ENCODE measurements at places on chromosomes 3 and 15.

DNA sequence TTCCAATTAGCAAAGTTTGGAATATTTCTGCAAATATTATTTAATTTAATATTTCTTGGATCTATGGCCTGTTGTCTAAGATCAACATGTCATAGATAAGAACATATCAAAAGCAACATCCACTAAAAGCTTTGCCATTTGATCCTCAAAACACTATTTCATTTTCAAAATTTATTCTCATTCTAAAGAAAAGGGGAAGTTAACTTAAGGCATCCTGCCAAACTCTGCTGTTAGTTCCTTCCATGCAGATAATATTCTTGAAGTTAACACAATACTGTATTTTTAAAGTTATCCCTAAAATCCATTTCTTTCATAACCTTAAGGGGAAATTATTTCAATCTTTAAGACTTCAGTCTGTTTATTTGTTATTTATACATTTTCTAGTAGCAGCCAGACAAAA lies 28.2 kb upstream of the GBE1 start:
- DNase-seq: no peak

DNA sequence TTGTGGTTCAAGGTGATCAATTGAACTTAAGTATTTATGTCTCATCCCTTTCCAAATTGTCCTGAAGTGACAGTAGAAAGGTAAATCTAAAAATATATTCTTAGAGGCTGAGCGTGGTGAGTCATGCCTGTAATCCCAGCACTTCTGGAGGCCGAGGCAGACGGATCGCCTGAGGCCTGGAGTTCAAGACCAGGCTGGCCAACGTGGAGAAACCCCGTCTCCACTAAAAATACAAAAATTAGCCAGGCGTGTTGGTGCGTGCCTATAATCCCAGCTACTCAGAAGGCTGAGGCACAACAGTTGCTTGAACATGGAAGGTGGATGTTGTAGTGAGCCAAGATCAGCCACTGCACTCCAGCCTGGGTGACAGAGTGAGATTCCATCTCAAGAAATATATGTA lies 226.6 kb downstream of the DPH6 start:
- DNase-seq: no peak

- no peak for DNase-seq
Measured at GRCh38 chr3:155244216-155244615, 49.3 kb downstream of the STRIT1 start.

GRCh38 chr3:43461345-43461744 lies 160.5 kb downstream of the ANO10 start:
- DNase-seq: no peak

- no peak for DNase-seq
Measured at GRCh38 chr3:15722877-15723623, 74.7 kb downstream of the ANKRD28 start.

GRCh38 chr3:156473341-156473740 lies 81.6 kb downstream of the SSR3 start:
- DNase-seq: no peak

All from activated gamma-delta T cell treated with anti-CD3 and anti-CD28 coated beads, Interleukin-2, amount 50 U/mL, for 16 hours (primary cell).